ENCODE measurements at places on chromosomes 4 and X.

- DNase-seq, result no peak
Observed at GRCh38 chr4:1638873-1639272, 45.2 kb downstream of the FAM53A start.

- no peak for DNase-seq
Observed at GRCh38 chr4:24260923-24261564, 323.3 kb downstream of the DHX15 start.

GRCh38 chr4:25816591-25817058 lies 46.2 kb downstream of the SEL1L3 start:
- DNase-seq, result no peak

- no peak for DNase-seq
Observed at GRCh38 chrX:152899111-152899873, 1.4 kb downstream of the ZNF185 start.

DNA sequence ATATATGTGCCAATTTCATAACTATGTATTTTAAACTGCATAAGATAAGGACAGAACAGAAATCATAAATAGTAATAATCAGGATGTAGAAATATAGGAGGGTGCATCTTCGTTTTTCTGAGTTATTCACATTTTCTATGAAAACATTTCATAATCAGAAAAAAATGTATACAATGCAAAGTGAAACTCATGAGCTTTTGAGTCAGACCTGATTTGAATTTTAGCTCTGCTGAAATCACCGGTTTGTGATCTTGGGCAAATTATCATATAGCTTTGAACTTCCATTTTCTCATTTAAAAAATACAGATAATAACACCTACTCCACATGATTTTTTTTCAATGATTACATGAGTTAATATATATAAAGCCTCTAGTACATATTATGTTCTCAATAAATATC lies 106.9 kb downstream of the KDR start:
- no peak for DNase-seq

GRCh38 chrX:10781847-10782530 lies 161.6 kb upstream of the MID1 start:
- DNase-seq, result no peak

DNA sequence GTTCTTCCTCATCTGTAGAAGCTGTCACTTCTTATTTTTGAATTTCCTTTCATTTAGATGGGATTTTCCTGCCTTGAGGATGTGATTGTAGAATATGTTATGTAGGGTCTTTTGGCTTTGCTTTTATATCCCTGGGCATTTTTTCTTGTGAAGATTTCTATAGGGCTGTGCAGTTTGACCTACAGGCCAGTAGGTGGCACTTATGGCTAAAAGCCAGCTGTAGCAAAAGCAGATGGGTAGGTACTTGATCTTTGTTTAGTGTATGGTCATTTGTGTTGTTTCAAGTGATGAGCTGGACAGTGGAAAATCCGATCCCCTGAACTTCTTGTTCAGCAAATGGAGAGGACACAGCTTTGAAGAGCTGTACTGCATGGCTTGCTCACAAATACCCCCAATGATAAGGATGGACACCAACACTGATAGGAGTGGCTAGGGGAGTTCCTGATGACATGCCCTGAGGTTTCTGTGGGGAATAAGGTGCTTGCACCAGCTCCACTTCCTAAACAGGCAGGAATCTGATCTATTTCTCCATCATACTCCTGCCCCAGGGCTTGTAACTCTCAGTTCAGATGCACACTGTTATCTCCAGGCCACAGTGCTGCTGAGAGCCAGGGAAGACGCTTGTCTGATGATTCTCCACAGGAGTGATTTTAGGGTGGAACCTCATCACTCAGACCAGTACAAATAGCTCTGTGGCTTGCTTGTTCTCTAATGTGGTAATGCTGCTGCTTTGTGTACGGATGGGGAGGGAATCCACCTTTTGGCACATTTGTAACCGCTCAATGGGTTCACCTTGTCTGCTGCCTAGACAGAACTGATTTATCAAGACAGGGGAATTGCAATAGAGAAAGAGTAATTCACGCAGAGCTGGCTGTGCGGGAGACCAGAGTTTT lies 417.1 kb upstream of the MAGEB16 start:
- DNase-seq, result peak; percentile 20

GRCh38 chrX:102593367-102593766 lies 5.9 kb upstream of the ARMCX5 start:
- no peak for DNase-seq

DNA sequence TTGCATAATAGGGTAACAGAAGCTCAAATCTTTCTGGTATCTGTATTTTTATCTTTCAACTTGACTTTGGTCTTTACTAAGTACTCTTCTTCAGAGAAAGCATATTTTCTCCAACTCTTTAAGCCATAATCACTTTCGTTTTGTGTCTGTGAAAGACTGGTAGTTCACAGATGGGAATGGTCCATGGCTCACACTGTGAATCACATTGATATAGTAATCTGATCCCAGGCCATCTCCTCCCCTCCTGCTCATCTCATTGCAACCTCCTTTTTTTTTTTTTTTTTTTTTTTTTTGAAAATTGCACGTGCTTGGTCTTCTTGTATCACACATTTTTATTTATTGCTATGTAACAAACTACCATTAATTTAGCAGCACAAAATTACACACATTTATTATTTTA lies 694.5 kb upstream of the SLIT2 start:
- no peak for DNase-seq

- no peak for DNase-seq
Observed at GRCh38 chr4:137519406-137519805, 12.9 kb downstream of the PCDH18 start.

DNA sequence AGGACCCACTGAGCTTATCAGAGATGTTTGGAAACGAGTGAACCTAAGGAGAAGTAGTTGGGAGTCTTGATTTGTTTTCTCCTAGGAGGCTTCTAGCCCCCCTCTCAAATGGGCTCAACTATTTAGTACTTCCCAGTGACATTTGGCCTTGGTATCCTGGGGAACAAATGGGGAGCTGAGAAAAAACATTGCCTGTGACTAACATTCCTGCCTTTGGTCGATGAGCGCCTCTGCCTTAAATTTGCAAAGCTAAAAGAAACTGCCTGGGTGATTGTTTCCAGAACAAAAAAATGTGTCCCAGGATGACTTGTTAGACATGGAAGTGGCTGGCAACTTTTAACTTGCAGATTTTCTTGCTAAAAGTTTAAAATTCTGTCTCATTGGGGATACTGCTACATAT lies 58.8 kb upstream of the IGFBP7 start:
- no peak for DNase-seq

GRCh38 chrX:41912923-41913322 lies 10.4 kb downstream of the CASK start:
- no peak for DNase-seq

- DNase-seq, result no peak
Observed at GRCh38 chr4:106289737-106290136, 26.3 kb downstream of the TBCK start.

GRCh38 chrX:109911046-109911445 lies 91.9 kb upstream of the TMEM164 start:
- DNase-seq, result no peak

DNA sequence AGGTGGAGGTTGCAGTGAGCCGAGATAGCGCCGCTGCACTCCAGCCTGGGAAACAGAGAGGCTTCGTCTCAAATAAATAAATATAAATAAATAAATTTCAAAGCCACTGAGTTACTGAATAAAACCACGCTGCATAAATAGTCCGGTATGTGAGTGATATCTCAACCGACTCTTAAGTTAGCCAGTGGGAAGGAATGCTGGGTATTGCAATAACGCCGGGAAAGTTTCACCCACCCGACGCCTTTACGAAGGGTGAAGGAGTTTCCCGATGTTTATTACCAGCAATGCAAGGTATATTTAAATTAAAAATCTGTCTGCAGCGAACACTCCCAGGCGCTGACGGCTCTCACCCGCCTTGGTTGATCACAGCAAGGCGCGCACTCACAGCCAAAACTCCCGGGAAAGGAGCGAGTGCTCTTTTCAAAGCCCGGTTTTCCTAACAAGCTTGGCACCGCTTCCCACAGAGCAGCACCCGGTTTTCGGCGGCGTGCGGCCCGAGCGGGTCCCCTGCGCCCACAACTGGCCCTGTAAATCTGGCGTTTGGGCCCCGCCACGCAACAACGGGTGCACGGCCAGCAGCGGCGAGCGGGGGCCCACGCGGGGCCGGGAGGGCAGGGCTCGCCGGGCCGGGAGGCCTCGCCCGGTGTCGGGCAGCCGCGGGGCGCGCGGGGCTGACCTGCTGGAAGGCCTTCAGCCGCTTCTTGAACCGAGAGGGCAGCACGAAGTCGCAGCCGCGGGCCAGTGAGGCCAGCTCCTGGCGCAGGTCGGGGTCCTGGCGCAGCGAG lies 13.7 kb downstream of the PPP2R3B start:
- no peak for DNase-seq

GRCh38 chr4:155419266-155419665 lies 42.5 kb upstream of the MAP9 start:
- DNase-seq, result no peak

DNA sequence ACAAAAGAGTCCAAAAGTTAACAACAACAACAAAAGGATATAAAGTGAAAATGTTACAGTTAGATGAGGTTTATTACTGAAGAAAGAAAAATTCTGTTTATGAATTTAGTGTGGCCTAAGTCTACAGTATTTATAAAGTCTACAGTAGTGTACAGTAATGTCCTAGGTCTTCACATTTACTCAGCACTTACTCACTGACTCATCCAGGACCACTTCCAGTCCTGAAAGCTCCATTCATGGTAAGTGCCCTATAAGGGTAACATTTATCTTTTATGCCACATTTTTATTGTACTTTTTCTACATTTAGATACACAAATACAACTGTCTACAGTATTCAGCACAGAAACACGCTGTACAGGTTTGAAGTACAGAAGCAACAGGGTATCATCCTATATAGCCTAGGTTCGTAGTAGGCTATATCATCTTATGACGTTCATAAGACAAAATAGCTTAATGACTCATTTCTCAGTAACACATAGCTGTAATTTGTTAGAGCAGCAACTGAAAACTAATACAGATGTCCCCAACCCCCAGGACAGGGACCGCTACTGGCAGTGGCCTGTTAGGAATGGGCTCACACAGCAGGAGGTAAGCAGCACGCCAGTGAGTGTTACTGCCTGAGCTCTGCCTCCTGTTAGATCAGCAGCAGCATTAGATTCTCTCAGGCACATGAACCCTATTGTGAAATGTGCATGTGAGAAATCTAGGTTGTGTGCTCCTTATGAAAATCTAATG lies 61.3 kb downstream of the CENPC start:
- no peak for DNase-seq

GRCh38 chr4:93313197-93313596 lies 515.4 kb upstream of the ATOH1 start:
- DNase-seq, result no peak

GRCh38 chr4:8170341-8170740 lies 11.7 kb upstream of the ABLIM2 start:
- DNase-seq, result no peak

DNA sequence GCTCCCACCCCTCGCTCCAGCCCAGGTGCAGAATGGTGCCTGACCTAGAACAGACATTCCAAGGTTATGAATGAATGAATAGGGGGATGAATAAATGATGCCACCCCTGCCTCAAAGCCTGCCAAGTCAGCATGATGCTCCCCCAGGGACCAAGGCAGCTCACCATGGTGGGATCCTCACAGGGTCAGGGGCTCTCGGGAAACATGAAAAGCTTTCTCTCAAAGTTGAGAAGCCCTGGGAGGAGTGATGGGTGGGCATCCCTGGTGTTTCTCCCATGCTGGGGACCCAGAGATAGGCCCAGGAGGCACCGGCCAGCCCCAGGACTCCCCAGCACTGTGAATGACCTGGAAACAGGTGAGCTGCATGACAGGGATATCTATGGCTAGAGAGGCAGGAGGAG lies 58.9 kb downstream of the HTRA3 start:
- no peak for DNase-seq

GRCh38 chrX:55342533-55343501 lies 78.1 kb upstream of the PAGE3 start:
- DNase-seq, result peak; percentile 20

GRCh38 chr4:165630671-165631070 lies 242.4 kb upstream of the TLL1 start:
- no peak for DNase-seq

DNA sequence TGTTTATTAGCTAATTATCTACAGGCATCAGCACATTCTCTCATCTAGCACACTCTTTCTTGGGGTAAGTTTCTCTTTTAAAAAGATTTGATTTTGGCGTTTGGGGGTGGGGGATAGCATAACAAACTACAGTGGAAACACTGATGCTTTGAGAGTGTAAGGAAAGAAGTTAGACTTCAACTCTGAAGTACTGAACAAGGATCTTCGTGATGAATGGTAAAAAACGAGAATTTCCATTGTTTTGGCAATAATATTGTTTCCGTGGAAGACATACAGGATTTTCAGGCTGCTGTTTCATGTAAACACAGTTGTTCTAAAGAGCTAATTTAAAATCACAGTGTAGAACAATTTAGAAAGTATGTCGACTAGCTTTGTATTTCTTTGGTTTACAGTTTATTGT lies 451 bp downstream of the LPAR4 start:
- no peak for DNase-seq

DNA sequence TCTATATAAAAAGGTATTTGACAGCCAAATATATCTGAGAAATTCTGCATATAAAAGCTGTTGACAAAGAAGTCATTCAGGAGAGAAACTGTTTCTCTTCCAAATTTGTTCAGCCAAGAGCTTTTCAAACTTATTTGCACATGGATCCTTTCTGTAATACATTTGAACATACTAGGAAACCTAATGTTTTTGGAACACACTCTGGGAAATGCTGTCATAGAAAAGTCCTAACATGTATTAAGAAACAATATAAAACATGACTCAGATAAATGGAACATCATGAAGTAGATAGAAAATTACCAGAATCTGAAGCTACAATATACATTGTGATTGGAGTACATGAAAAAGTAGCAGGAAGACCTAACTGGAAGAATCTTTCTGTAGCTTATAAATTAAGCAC lies 781.5 kb upstream of the EPHA5 start:
- DNase-seq, result no peak

DNA sequence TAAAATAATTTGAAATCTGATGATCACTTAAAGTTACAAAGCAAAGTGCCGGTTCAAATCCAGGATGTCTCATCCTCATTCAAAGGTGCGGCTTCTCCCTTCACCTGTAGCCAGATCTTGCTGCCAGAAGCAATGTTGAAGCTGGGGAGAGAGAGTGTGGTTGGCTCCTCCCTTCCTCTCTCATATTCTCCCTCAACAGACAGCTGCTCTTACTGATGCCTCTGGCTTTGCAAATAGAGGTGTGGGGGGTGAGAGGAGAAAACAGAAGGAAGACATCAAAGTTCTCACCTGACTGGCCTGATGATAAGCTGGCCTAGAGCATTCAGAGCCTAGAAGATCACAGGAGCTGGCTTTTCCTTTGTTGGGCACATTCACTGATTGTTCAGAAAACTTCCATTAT lies 28.3 kb upstream of the BTC start:
- no peak for DNase-seq

GRCh38 chrX:55648434-55648833 lies 25.2 kb downstream of the FOXR2 start:
- DNase-seq, result no peak

GRCh38 chrX:113136836-113137235 lies 296.2 kb upstream of the AMOT start:
- no peak for DNase-seq

DNA sequence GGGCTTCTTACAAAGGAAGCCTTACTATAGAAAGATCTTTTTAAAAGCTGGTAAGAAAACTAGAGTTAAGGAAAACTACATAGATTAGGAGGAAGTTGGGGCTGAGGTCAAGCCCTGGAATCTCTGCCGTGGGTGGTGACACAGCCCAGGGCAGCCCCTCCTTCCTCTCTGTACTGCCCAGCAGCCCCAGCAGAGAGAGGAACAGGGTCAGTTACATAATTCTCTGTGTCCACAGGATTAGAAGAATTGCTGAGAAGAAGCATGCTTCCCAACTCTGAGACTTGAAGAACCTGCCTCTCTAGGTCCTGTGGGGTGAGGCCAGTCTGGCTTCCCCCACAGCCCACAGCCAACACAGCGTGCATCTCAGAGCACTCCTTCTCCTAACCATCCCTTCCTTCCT lies 9.2 kb upstream of the ABLIM2 start:
- peak; percentile 95 for DNase-seq
